ENCODE measurements at places on chromosomes 11 and 22.

DNA sequence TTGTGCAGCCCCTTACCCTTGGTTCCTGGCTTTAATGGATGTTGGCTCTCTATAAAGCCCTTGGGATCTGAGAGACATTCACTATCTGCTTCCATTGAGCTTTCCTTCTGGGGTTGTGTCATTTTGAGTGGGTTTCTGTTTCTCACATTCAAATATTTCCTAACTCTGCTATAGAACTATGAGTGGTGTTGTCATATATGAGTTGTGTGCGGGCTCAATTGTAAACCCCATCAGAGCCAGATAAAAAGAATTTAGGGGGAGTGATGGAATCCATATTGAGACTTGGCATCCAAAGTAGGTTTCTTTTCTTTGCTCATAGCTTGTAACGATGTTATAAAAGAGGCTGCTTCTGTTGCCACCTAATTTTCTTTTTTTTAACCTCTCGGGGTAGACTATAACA is 41.8 kb upstream of the SPON1 start:
- DNase-seq, result no peak

- DNase-seq, result no peak
Measured at GRCh38 chr11:19820100-19820499, 107.5 kb downstream of the NAV2 start.

DNA sequence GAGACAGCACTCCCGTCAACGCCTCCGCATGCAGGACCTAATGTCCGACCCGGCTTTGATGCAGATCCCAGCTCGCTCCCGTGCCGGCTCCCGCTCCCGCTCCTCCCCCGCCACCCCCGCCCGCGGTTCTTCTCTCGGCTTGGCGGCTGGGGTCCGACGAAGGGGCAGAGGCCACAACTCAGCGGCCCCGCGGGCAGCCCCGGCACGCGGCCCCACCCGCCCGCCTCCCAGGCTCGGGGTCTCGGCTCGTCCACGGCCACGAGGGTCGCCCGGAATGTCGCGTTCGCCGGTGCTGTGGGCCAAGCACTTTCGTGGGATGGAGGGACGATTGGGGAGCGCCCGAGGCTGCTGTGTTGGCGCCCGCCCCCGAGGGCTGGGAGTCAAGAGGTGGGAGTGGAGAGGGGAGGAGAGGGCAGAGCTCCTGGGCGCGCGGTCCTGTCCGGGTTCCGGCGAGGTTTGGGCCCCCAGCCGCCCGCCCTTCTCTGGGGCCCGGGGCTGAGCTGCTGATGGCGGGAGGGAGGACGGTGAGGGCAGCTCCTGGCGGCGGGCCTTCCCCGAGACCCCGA is 5.3 kb upstream of the TBX1 start:
- DNase-seq, result no peak

DNA sequence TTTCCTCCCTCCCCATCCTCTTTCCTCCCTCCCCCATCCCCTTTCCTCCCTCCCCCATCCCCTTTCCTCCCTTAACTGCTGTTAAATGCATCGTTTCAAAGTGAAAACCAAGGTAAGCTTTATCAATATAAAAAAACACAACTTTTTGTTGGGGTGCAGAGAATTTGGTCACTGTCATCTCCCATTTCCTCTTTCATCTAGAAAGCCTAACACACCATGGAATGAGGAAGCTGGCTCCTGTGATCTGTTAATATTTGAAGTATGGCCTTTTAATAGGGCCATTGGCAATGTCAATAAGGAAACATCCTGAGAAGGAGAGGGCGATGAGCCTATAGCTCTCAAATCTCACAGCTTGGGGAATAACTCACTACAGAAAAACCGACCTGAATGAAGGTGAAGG is 7.0 kb downstream of the EXPH5 start:
- no peak for DNase-seq

- no peak for DNase-seq
Measured at GRCh38 chr11:44654057-44654456, 72.7 kb upstream of the TSPAN18 start.

- DNase-seq, result no peak
Measured at GRCh38 chr22:43515902-43516301, 104.1 kb downstream of the MPPED1 start.

DNA sequence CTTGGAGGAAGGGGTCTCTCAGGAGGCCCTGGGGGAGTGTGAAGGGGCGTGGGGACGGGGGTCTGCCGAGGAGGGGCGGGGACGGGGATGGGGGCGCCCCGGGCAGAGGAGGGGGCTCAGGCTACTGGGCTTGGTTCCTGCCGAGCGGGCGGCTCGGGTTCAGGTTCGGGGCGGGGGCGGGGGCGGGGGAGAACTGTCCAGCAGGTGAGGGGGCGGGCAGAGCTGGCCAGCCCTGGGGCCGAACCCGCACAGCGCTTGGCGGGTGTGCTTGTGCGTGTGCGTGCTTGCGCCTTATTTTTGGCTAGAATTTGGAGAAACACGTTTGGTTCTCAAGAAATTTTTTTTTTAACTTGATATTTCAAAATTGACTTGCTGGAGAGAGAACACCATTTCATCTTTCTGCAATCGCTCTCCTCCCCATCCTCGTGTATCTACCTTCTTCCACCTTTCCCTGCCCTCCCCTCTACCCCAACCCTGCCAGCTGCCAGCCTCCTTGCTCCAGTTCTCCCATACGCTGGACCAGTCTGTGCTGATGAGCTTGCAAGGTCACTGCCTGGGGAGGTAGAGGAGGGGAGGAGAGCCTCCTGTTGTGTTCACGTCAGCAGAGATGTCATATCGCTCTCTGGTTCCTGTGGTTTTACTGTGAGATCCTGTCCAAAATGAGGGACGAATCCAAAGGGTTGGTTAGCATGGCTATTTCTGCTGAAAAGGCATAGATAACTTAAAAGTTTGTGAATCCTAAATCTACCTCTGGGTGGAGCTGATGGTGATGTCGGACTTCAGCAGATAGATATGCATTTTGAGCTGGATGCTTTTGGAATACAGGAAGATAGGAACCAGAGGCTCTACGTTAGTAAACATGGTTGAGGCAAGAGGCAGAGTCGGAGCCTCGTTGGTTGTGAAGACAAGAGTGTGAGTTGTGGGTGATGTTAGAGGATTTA is 668 bp downstream of the MADD start:
- DNase-seq, result no peak

GRCh38 chr22:31566484-31566883 is 70.1 kb downstream of the SFI1 start:
- DNase-seq, result no peak

DNA sequence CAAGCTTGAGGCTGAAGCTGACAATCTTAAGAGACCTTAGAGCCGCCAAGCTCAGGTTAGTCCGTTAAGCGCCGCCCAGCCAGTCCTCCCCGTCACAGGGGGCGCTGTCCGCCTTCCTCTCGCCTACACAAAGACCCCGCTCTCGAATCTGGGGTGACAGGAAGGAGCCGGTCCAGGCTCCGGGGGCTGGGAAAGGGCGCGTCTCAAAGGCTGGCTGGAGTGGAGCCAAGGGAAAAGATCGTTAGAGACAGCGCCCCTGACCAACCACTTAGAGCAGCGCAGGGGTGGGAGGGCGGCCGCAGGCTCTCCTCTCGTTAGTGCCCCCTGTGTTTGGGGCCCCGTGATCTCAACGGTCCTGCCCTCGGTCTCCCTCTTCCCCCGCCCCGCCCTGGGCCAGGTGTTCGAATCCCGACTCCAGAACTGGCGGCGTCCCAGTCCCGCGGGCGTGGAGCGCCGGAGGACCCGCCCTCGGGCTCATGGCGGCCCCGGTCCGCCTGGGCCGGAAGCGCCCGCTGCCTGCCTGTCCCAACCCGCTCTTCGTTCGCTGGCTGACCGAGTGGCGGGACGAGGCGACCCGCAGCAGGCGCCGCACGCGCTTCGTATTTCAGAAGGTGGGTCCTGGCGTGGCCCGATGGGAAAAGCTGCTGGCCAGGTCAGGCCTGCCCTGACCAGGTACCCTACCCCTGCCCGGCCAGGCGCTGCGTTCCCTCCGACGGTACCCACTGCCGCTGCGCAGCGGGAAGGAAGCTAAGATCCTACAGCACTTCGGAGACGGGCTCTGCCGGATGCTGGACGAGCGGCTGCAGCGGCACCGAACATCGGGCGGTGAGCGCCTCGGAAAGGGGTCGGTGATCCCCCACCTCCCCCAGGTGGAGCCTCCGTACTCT is at the start of gene MUS81:
Gene MUS81, plus strand, starts transcription at position 156 of the 887 bp plus-strand sequence. Its CDS starts 321 bp downstream, at position 477.
- DNase-seq, result peak; percentile 97

DNA sequence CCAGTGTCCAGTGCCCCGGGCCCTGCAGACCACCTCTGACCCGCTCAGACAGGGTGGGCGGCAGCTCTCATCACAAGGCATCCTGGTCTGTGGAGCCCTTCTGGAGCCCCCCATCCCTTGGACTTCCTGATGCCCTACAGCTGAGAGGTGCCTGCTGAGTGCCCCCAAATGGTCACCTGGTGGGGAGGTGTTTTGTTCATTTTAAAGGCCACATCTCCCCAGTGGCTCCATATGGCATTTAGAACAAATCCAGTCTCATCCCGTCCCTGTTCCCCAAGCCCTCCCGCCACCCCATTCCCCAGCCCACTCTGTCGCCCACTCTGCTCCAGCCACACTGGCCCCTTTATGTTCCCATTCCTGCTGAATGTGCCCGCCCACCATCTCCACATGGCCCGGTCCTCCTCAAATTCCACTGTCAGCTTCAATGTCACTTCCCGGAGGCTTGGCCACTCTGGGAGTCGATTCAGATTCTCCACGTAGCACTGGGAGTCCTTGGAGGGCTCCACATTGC is 32.8 kb downstream of the OSBPL5 start:
- no peak for DNase-seq

DNA sequence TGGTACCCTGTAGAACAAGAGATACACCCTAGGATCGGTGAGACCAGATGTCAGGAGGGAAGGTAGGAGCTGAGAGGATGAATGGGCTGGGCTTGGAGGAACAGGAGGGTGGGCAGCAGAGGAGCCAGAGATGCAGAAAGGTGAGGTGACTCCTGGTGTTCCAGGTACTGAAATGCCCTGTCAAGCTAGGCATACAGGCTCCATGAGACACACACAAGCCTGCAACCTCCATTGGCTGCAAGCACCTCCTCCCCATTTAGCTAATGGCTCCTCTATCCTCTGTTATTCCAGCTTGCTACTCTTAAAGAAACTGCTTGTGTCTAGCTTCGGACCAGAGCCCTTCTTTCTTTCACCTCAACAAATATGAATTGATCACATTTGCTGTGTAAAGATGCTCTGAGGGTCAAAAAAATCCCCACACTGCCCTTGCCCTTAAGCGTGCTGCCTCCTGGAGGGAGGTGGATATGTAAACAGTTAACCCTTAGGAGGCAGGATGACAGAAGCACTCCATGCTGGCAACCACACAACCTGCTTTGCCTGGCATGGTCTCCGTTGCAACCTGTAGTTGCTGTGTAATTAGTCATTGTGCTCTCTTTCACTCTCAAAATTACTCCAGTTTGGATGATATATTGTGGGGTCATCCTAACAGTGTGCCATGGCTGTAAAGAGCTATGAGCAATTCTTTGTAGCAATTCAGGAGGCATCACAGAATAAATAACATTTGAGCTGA is 156.0 kb downstream of the PKNOX2 start:
- no peak for DNase-seq

GRCh38 chr11:103662880-103663279 is 373.6 kb upstream of the DDI1 start:
- DNase-seq, result no peak

DNA sequence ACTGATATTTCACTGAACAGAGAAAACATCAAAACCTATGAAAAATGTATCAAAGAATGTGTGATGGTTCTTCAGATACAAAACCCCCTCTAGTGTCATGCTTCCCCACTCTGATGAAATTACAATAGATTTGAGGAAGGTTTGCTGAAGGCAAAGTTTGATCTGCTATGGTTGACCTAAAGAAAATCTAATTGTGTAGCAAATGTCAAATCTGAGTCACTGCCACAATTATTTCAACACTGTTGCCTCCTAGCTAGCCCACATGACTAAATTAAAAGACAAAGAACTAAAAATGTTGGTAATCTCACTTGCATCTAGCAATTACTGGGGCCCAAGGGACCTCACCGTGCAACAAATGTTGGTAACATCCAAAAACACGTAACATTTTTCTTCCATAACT is 728.0 kb downstream of the DLG2 start:
- DNase-seq, result no peak

DNA sequence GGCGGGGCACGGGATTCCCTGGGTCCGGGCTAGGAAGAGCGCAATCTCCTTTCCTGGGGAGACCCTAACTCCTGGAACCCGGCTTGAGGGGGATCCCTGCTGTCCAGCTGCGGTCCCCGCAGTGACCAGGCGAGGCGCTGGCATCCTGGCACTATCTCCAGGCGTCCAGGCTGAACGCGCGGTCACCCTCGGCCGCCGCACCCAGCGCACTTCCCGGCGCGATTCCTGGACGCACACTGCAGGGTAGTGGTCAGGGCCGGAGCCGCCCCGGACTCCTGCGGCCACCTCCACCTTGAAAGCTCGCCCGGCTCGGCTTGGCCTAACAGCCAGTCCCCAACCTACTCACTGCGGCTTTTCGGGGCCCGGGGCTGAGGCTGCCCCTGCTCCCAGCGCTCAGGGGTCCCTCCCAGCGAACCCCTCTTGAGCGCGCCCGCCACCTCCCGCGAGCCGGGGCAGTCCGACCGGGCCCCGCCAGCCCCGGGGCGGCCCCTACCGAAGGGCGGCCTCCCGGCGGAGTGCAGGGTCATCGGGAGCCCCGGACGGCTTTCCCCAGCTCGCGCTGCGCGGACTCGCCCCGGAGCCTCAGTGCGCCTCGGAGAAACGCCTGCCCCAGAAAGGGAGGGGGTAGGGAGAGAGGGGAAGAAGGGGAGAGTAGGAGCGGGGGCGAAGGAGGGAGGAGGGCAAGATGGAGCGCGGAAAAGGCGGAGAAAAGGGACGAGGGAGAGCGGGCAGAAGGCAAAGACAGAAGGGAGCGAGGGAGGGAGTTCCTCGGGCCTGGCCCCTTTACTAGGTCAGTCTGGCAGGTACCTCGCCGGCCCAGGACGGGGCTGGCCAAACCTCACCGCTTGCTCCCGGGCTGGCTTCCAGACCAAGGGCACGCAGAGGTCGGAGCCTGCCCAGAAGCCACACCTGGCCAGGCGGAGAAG is 1.0 kb downstream of the POU2AF3 start:
- DNase-seq, result no peak

- DNase-seq, result no peak
Measured at GRCh38 chr11:102139081-102139498, 28.8 kb downstream of the YAP1 start.

DNA sequence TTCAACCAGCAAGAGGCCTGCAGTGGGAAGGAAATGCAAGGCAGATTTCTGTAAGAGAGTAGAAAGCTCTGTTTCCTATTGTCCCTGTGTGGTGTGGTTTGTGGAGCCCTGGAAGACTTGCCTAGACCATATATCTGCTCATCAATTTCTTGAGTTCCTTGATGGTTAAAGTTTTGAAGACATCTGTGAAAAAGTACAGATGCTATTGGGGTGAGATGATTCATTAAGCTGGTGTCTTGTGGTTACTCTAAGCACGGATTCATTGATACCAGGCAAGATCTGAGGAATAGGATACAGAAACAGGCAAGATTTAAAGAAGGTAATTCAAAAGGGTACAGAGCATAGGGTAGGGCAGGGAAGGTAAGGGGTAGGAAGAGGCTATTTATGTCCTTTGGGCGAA is 275.8 kb upstream of the SESN3 start:
- DNase-seq, result no peak

DNA sequence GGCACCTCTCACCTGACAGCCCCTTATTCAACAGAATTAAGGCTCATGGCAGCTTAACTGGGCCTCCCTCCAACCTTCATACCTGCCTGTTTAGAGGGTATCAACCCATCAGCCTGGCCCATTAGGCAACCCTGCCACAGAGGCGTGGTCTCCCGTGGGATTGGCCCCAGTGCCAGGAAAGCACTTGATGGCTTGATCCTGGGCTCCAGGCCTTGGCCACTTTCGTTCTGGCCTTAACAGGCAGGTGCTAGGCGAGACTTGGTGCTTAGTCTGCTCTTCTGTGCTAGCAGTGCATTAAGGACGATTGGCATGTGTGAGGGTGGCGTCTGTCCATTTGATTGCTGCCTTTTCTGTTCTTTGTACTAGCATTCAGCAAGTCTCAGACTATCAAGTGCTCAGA is 75.2 kb downstream of the CABIN1 start:
- no peak for DNase-seq

GRCh38 chr11:1083621-1084551 is 9.2 kb downstream of the MUC2 start:
- DNase-seq, result no peak

Data from COR-L47 (cell line).